ENCODE measurements at places on chromosomes 5 and 9. TPM values are rescaled to one million over a fixed set of nuclear protein-coding genes. Genes with fewer than 3 reads are reported as not detected.

Gene ARSI
- 0.25 TPM for polyA plus RNA-seq

Gene COL23A1
- 2.5 TPM for polyA plus RNA-seq

DNA sequence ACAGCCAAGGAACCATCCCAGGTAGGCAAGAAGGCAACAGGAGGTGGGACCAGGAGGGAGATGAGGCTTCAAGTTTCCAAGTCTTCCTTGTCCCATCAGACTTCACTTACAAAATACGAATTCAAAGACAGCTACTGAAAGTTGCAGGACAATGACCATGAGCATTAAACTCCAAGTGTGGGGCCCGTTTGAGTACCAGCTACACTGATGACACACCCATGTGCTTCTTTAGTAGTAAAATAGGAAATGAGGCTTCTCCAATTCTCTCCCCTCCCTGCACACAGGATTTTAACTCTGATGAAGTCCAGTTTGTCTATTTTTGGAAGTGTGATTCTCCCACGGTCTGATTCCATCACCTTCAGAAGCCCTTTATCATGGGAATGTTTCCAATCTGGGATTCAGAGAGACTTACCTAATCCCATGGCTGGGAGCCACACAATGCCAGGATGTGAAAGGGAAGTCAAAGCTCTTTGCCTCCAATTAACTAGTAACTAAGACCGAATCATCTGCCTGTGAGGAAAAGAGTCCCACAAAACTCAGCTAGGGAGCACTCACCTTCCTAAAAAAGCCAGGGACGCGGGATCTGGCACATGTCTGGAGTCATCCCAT lies 222.8 kb upstream of the MSX2 start:
- no peak for DNase-seq

DNA sequence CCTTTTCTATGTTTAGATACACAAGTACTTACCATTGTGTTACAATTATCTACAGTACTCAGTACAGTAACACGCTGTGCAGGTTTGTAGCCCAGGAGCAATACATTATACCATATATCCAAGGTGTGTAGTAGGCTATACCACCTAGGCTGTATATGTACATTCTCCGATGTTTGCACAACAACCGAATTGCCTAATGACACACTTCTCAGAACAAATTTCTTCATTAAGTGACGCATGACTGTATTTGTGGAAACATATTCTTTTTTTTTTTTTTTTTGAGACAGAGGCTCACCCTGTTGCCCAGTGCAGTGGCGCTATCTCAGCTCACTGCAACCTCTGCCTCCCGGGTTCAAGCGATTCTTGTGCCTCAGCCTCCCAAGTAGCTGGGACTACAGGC lies 4.0 kb upstream of the RAD23B start:
- DNase-seq: no peak

GRCh38 chr9:95176755-95177319 lies 140.7 kb downstream of the FANCC start:
- no peak for DNase-seq

GRCh38 chr9:36503172-36504088 lies 69.3 kb upstream of the MELK start:
- DNase-seq: no peak

DNA sequence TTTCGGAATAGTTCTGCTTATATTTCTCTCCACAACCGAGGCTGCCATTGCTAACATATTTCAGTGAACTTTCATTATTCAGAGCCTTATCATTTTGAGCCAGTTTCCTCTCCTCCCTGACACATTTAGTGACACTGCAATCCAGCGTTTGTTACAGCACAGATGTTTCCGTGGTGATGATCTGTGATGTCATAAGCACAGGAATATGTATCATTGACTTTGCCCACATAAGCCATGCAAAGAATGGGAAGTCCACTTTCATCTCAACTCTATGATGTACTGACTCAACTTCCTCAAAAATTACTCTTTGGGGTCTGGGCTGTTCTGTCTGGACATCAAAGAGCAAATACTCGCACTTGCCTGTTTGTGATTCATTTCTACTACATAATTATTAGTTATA lies 291.8 kb downstream of the EBF1 start:
- DNase-seq: no peak

DNA sequence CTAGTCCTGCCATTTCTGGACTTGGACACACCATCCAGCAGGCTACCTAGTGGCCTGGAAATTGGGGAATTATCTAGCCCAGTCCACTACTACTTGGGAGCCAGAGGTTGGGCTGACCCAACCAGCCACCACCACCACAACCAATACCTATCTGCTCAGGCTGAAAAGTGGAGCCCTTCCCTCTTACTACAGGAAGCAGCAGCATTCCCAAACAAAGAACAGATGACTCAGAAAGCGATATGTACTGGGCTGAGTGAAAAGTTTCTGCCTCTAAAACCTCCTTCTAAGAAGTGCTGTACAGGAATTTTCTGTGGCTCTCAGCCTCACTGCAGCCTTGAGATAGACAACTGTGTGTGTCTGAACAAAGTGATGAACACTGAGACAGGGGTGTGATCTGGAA lies 279.4 kb downstream of the CDH10 start:
- no peak for DNase-seq

- DNase-seq: no peak
These were observed 14.7 kb downstream of the FBP1 start for GRCh38 chr9:94624629-94625028.

- DNase-seq: no peak
These were observed 75.6 kb downstream of the USP20 start for GRCh38 chr9:129910628-129911567.

Gene CDC25C
- polyA plus RNA-seq: not detected

DNA sequence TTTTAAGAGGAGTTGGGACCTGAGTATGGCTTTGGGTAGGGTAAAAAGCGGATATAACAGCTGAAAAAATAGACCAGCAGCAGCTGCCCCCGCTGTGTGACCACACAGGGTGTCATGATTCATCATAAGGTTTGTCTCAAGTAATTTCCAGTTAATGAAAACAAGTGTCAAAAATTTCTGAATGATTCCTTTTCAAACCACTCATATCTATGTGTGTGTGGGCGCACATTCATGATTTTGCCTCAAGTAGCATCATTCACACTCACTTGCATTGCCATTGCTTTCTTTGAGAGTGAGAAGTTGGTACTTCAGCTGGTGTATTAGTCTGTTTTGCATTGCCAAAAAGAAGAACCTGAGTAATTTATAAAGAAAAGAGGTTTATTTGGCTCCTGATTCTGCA lies 12.1 kb upstream of the TNFAIP8 start:
- no peak for DNase-seq

DNA sequence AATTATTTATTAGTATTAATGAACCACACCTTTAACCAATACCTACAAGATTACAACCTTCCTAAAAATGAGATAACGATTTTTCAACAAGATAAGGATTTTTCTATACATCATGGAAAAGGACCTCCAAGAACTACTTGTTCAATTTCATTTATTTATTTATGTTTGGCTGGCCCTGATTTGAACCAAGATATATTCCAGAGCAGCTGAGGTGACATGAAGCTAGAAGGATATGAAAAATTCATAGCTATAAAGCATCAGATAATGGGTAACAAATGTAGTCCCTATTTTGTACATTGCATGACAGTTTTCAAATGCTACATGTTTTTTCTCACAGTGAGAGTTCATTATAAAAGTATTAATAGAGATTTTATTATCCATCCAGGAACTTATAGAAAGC lies 798.5 kb upstream of the ARRDC3 start:
- DNase-seq: no peak

DNA sequence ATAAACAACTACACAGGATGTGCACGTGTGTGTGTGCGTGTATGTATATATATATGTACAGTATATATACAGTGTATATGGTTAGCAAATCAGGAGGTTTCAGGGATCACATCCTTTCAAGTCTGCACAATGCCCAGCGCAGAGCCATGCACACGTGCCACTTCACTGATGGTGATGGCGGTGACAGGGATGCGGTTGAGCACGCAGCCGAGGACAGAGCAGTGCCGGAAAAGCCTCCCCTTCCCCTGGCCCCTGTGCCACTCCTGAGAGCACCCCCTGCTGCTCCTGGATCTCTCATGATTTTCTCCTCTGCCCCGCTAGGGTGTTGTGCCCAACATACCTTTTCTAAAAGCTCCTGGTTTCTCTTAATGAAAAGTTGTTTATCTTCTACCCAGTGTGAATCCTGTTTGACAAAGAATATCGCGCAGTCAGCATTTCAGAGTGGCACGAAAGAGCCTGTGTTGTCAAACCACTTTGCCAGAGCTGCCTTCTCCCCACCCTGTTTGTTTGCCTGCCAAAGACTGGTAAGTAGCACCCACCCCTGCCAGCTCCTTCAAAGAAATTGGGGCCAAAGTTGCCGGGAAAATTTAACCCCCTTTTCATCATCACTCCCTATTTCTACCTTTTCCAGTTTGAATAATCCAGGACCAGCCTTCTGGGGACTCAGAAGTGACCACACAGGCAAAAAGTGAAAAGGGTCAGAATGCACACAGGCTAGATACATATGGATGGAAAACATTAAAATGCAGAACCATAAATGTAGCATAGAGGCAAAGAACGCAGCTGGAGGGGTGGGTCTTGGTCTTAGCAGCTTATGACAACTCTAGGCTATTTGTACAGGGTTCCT lies 126.2 kb upstream of the DPYSL3 start:
- DNase-seq: no peak

DNA sequence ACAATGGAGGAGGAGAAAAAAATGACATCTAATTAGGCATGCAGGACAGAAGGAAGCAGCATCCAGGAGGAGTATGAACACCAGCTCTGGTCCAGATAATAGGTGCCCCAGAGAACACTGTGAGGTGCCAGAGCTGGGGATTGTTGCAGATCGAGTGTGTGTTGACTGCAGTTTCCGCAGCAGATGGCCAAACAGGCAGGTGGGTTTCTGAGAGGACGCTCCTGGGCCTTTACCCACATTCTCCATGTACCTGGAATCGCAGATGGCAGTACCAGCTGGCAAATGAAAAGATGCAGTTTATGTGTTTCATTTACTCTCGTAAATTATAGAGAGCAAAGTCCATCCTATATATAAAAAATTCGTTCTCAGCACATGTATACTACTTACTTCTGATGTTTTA lies 182.2 kb upstream of the ISL1 start:
- DNase-seq: no peak

Data from right cardiac atrium (tissue), 5 donors.